ENCODE measurements at places on chromosomes 16 and 17.
A peak's percentile ranks its signal among the peaks of the same experiment; 100 is the strongest.

- no peak for DNase-seq
These were observed 4.3 kb upstream of the ADGRG1 start for GRCh38 chr16:57624044-57624688.

- DNase-seq: peak; percentile 53
These were observed 514 bp downstream of the UBFD1 start for GRCh38 chr16:23557779-23558702.

DNA sequence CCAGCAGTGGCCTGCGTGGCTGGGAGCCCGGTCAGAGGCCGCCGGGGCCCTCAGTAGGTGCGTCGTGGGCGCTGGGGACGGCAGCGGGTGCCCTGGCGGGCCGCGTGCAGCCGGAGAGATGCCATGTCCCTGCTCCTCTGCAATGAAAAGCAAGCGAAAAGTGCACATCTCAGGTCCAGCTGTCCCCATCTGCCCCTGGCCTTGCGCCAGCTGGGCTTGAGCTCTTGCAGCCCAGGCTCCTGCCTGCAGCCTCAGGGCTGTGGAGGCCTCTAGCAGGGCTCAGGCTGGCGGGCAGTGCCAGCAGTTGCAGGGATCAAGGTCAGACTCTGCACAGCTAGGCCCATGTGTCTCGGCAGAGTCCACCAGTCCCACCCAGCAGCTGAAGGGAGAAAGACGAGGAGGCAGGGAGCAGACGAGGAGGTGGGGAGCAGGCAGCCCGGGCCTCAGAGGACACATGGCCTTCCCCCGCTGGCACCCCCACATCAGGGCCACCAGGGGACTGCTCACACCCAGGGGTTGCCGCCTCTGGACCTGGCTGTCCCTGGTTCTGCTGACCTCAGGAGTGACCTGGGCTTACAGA lies 11.2 kb downstream of the SLC16A3 start:
- DNase-seq: no peak

GRCh38 chr17:57955183-57955931 lies at the start of gene CUEDC1:
CUEDC1 (minus strand) TSS chr17:57955412; CDS start chr17:57885564, 69,848 bp downstream.
- DNase-seq: peak; percentile 64

GRCh38 chr17:66893382-66893781 lies 58.5 kb downstream of the CACNG5 start:
- no peak for DNase-seq

DNA sequence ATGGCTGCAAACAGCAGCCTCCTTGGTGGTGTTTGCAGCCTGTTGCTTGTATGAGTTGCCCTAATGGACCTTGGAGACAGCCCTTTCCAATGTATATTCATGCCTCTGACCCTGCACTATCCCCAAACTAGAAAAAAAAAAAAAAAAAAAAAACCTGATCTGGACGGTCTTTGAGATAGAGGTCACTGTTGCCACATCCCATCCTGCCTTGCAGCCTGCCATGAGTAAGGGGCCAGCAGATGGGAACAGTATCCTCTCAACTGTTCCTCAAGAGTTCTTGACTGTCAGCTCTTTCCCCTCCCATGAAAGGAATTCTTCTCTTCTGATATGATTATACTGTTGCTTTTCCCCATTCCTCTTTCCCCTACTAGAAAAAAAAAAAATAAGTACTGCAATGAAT lies 152.4 kb downstream of the SSH2 start:
- DNase-seq: no peak

DNA sequence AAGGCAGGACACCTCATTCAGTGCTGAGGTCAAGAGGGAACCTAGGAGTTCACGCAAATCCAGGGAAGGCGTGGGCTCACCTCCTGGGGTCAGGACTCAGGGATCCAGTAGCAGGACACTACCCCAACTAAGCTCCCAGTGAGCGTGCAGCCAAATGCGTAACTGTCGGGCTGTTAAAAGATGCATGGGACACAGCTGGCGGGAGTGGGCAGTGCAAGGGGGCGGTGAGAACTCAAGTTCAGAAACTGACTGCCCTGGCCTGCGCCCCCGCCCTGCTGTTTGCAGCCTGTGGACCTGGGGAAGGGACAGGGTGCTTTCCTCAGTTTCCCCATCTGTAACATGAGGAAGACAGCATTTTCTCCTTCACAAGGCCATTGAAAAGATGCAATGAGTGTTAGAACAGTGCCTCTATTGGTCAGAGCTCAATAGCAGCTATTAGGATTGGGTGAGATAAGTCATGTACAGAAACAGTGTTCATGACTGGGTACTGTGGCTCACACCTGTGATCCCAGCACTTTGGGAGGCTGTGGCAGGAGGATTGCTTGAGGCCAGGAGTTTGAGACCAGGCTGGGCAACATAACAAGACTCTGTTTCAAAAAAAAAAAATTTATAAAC lies 20.2 kb downstream of the CDIPT start:
- DNase-seq: no peak

- DNase-seq: no peak
These were observed 5.7 kb downstream of the CALB2 start for GRCh38 chr16:71364133-71364681.

DNA sequence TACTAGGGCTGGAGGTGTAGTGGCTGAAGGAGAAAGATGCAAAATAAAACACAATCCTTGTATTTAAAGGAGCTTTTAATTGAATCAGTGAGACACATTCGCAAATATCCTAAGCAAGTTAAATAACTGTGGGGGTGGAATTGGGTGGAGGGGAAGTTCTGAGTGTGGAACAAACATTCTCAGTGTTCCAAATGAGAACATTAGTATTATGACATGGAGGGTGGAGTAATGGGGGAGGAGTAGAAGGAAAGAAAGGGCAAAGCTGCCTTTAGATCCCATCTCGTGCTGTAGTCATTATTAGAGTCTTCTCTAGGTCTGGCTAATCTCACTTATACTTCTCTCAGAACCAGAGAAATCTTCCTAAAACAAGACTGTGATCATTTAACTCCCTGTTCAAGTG lies 169.7 kb downstream of the ANKFN1 start:
- DNase-seq: no peak

GRCh38 chr17:73476890-73477350 lies 165.1 kb upstream of the CDC42EP4 start:
- DNase-seq: no peak

DNA sequence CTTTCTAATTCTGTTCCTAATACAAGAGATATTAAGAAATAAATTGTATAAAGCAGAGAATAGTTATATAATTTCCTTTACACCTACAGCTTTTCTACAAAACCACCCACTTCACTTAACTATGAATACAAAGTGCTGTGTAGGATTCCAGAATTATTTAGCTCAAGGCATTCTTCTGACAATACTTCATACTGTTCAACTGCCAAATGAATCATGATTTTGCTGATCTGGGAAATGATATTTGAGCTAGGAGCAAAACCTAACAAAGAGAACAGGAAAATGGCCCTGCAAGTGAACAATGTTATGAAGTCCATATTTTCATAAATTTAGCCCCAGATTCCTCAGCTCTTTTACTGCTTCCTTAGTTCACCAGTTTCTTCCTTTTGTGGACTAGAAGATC lies 12.9 kb downstream of the BBS2 start:
- DNase-seq: no peak

DNA sequence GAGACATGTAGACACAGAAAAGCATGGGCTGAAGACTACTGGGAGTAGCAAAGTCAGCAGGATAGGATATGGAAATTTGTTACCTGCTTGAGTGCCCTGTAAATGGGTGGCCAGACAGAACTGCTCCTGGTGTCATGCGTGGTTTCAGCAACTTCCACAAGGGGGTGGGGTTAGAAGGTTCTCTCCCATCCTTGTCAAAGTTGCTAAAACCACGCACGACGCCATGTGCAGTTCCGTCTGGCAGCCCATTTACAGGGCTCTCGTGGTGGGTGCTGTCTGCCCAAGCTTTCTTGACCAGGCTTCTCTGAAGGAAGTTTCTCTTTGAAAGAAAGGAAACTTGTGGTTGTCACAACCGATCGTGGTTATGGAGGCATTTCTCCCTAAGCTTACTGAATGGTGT lies 6.9 kb upstream of the DBNDD1 start:
- no peak for DNase-seq

GRCh38 chr16:56728980-56729734 lies 772 bp upstream of the NUP93 start:
- no peak for DNase-seq

DNA sequence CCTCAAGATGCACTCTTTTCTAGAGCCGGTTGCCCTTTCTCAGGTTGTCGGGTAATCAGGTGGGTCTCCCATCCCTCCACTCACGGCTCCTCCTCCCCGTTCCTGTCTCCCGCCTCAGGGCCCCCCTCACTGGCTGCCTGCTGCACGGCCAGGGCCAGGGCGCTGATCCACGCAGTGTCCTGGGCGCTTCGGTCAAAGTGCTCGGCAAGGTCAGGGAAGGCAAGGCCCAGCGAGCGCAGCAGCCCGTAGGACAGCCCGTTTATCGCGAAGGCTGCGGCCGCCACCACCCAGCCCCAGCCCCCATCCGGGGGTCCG lies 753 bp downstream of the SLC16A11 start:
- no peak for DNase-seq

GRCh38 chr17:34797720-34798119 lies 163.5 kb downstream of the CCT6B start:
- no peak for DNase-seq

DNA sequence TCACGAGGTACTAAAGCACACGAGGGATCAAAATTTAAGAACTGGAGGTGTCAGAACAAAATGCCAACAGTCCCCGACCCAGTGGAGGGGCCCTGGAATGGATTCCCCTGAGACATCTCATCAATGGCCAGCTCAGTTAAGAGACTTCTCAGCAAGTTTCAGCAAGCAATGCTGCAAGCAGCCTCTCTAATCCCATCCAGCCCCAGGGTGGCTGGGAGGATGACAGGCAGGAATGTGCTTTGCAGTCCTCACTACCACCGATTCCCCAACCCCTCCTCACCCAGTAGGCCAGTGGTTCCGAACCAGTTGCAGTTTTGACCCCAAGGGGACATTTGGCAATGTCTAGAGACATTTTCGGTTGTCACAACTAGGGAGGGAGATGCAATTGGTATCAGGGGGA lies 8.7 kb downstream of the GPRC5B start:
- no peak for DNase-seq

DNA sequence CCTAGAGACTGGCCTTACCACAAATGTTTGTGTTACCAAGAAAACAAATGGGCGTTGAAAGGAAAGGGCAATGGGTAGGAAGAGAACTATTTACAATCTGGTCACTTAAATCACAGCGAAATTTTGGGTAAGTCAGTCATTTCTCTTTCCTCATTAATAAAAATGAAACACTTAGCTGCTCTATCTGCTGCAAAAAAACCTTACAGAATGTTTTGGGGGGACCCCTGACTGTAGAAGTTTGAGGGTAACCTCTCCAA lies 742 bp upstream of the NUTF2 start:
- DNase-seq: no peak

GRCh38 chr17:57356153-57356718 lies 99.9 kb downstream of the MSI2 start:
- no peak for DNase-seq

- DNase-seq: no peak
These were observed 20.4 kb upstream of the RCVRN start for GRCh38 chr17:9925457-9925856.

- DNase-seq: no peak
These were observed 10.8 kb downstream of the SSH2 start for GRCh38 chr17:29918922-29919856.

GRCh38 chr16:89693931-89694783 lies 7.3 kb downstream of the SPATA2L start:
- no peak for DNase-seq

GRCh38 chr16:68400083-68400923 lies 48.0 kb downstream of the SMPD3 start:
- DNase-seq: peak; percentile 55

- peak; percentile 60 for DNase-seq
These were observed 93.0 kb downstream of the SEC14L1 start for GRCh38 chr17:77233635-77234334.

DNA sequence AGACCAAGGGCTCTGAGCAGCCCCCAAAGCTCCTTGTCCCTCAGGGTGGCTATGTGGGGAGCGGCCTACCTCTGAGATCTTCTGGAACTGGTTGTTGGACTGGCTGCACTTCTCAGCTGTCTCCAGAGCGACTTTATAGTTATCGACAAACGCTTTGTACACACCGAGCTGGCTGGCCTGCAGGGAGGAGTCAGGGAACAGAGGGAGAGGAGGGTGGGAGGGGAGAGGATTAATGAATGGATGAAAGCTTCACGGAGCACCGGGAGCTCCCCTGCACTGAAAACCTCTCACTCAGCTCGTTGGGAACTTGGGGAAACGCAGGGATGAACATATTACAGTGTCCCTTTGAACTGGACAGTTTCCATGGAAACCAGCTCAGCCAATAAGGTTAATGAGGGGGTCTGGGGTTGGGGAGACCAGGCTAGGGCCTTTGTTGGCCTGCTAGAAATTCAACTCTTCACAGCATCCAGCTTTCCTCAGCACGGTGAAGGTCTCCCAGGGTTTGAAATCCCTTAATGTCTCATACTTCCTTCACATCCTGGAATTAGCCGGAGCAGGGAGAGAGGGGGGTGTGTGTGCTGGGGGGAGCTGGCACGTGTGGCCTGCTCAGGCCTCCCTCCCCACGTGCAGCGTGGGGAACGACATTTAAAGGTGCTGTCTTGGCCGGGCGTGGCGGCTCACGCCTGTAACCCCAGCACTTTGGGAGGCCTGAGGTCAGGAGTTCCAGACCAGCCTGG lies 86.7 kb downstream of the TIMM22 start:
- no peak for DNase-seq

DNA sequence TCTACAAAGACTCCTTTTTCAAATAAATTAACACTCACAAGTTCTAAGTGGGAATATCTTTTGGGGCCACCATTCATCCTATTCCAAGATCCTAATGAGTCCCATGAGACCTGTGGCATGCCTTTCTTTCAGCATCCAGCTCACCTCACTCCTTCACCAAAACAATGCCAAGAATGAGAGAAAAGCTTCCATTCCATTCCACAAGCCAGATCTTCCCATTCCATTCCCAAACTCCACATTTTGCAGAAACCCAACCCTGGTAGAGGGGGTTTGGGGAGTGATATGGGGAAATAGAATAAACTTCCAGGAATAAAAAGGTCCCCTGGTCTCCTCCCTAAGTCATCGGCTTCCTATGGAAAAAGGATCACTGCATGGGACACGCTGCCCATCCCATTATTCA lies 392.2 kb downstream of the NPIPA8 start:
- no peak for DNase-seq

GRCh38 chr17:18267366-18267765 lies 6.9 kb downstream of the MIEF2 start:
- peak; percentile 53 for DNase-seq

GRCh38 chr17:36983618-36984017 lies 34.9 kb downstream of the AATF start:
- no peak for DNase-seq

- peak; percentile 12 for DNase-seq
These were observed 129.9 kb upstream of the CACNG5 start for GRCh38 chr17:66704858-66705520.

DNA sequence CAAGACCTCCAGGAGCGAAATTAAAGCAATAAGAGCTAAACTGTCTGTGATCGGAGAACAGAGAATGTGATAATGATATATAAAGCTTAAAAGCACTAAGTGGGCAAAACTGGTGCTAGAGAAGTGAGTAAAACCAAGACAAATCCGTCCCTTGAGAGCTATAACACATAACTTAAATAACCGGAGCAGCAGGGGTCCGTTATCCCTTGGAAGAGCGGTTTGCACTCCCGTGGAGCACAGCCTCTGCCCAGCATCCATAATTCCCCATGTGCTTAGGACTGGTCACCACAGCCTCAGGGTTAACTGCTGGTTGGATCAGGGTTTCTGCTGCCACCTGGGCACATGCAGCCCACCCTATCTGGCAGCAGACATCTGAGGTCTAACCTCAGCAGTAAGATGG lies 489.0 kb downstream of the NPIPA7 start:
- no peak for DNase-seq

Measured in activated CD8-positive, alpha-beta memory T cell treated with anti-CD3 and anti-CD28 coated beads, Interleukin-2, amount 10 ng/mL, durations not matched to agents 7 days and 5 days (primary cell).